ENCODE measurements at places on chromosomes 2 and 18.

DNA sequence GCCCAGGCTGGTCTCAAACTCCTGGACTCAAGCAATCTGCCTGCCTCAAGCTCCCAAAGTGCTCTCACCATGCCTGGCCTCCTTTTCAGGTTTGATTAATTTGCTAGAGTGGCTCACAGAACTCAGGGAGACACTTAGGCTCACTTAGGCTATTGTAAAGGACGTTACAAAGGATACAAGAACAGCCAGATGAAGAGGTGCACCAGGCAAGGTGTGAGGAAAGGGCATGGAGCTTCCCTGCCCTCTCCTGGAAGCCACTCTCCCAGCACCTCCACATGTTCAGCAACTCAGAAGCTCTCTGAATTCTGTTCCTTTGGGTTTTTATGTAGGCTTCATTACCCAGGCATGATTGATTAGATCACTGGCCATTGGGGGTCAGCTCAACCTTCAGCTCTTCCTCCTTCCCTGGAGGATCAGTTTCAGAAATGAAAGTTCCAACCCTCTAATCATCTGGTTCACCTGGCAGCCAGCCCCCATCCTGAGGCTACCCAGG, 78.7 kb upstream of the RGPD5 start:
- no peak for DNase-seq

GRCh38 chr2:26711457-26712161, 19.1 kb downstream of the KCNK3 start:
- DNase-seq = no peak

DNA sequence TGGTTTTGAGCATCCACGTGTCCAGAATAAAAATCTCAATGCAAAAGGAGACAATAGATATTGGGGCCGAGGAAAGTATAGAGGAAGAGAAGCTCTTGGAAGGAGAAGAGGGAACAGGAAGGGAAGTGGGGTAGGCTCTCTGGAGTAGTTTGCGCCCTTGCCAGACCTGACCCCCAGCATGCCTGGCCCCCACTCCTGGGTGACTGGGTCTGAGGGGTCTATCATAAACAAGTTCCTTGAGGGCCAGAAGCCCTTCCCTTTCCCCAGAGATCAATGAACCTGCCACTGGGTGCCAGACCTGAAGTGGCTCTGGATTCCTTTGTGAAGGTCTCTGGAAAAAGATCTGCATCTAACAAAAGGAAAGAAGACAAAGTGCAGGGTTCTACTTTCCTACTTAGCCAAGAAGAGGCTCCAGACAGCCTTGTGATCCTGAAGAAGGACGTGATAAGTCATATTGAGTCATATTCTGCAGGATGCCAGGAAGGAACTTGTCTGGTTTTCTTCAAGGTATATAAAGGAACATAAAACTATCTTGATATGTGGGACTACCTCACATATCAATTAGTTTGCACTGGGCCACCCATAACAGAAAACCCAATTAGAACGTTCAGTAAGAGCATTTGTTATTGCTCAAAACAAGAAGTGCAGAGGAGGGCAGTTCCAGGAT, 18.7 kb upstream of the ATOH8 start:
- no peak for DNase-seq

- DNase-seq = no peak
Measured at GRCh38 chr18:49756135-49756534, 57.2 kb downstream of the ACAA2 start.

- no peak for DNase-seq
Measured at GRCh38 chr18:52845036-52845435, 505.0 kb downstream of the DCC start.

DNA sequence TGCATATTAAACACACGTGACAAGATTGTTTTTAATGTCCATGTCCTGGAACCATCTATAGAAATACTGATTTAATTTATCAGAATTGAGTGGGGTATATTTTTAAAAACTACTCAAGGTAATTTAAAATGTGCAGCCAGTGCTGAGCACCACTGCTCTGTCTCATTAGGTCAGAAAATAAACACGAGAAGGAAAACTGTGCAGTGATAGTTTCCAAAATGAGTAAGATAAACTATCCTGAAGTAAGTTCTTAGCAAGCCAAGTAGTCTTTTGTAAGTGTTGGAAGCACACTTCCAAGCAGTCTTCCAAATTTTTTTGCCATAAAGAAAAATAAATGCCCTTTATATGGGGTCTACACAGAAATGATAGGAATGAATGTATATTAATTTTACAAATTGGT, 93.8 kb upstream of the DNAJC10 start:
- no peak for DNase-seq

GRCh38 chr2:239607517-239608191, 206.8 kb upstream of the HDAC4 start:
- DNase-seq = no peak

- DNase-seq = no peak
Measured at GRCh38 chr2:190882411-190882766, 1.8 kb downstream of the GLS start.

GRCh38 chr18:7817575-7818230, 250.6 kb downstream of the PTPRM start:
- no peak for DNase-seq
